ENCODE measurements at places on chromosomes 16 and 17.

DNA sequence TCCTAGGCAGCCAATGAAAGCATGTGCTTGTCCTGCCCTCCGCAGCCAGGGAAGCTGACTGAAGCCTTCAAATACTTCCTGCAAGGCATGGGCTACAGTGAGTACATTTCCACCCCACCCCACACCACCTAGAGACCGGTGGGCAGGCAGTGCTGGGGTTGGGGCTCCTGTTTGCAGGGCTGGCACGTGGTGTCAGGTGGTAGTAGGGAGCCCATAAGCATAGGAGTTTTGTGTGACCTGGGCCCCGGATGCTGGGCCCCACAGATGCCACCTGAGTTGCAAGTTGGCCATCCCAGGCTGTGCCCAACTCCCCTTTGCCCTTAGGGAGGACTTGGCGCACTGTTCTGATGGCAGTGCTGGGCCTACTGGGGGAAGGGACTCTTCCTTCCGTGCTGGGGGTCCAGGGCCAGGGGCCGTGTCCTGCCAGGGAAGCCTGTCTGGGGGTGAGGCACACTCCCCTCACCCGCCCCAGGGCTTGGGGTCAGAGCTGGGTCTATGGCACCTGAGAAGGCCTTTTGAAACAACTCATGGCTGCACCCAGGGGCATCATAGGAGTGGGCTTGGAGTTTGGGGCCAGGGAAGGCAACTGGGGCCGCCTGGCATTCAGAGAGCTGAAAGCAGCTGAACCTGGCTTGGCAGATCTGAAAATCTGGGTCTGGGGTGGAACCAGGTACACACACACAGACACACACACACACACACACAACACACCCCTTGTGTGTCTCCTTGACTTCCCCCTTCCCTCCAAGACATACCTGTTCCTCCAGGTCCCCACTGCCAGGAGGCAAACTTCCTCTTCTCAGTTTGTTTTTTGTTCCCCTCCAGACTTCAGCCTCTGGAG, 5.8 kb upstream of the SETD6 start:
- no peak for DNase-seq

DNA sequence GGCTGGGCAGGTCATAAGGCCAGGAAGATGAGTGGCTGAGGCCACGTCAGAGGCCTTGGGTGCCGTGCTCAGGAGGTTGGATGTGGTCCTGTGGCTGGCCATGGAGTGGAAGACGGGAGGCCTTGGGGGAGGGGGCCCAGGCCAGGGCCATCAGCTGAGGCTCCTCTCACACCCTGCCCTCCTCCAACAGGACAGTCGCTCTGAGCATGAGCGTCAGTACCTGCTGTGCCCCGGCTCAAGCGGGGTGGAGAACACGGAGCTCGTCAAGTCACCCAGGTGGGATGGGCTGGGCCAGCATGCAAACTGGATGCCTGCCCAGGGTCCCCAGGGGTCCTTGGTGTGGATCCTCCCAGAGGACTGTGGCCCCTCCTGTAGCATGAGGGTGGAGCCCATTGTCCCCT, 19.2 kb downstream of the POLR3E start:
- no peak for DNase-seq

DNA sequence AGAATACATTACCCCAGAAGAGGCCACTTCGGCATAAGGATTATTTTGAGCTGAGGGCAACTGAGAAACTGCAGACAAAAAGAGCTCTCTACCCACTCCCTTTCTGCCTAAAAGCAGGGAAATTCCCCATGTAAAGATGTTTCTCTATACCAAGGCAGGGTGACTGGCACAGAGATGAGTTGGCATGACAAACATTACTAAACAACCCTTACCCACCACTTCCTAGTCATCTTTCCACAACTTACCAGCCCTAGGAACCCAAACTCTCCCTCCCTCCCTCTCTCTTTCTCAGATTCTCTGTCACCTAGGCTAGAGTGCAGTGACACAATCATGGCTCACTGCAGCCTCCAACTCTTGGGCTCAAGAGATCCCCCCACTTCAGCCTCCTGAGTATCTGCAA, 68.6 kb downstream of the EMP2 start:
- DNase-seq: no peak

DNA sequence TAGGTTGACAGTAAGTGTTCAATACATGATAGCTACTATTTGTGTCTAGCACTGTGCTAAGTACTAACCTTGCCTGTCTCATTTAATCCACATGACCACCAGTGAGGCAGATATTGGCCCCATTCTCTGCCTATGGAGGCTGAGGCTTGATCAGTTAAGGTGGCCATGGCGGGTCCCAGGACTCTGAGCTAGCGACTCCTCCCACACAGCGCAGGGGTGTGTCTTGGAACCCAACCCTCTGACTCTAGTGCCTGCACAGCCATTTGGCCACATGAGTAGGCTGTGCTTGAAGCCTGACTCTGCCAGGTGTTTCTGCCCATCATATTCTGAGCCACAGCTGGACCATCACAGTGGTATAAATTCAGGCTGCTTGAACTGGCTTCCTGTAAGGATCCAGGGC, 6.4 kb downstream of the NHERF1 start:
- DNase-seq: no peak

GRCh38 chr17:9648521-9649110, 3.3 kb downstream of the USP43 start:
- DNase-seq: no peak

- DNase-seq: no peak
These were observed 7.2 kb upstream of the CCL8 start for GRCh38 chr17:34312080-34312479.

GRCh38 chr17:35448899-35449227, 297 bp upstream of the SLFN13 start:
- no peak for DNase-seq

DNA sequence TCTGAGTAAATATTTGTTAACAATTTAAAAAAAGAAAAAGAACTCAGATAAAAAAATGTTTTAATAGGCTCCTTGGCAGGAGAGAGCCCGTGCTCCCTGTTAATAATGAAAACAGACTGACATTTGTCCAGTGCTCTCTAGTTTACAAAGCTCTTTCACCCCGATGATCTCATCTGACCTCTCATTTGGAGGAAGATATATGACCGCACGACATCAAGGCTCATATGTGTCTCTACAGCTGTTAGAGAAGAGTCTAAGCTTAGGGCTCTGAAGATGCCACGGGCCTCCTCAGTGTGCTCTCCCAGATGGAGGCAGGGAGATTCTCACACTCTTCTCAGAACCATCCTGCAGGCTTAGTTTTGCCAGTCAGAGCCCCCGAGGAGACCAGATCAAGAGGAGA, 280.8 kb upstream of the IRX5 start:
- DNase-seq: no peak

DNA sequence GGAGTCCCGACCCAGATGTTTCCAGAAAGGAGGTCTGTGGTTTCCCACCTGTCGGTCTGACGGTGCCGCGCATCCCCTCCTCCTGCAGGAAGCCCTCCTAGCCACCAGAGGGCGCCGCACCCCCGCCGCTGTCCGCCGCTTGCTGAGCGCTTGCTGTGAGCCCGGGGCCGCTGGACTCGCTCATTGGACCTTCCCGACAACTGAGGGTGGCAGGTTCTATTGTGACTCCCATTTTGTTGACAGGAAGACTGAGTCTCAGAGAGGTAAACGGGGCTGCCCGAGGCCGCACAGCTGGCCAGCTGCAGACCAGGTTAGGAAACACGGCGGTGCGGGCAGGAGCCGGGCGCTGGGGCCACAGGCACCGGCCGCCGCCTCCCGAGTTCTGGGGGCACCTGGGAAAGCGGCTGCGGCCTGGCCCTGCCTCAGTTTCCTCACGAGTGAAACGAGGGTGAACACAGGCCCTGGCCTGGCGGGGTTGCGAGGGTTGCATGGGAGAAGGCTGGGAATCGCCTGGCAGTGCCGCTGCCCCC, 191.1 kb upstream of the CIBAR2 start:
- peak; percentile 46 for DNase-seq

- peak; percentile 60 for DNase-seq
These were observed at the start of gene HOXB9 for GRCh38 chr17:48626245-48627117. Gene HOXB9 (minus strand): TSS chr17:48626358. CDS start chr17:48626269, 89 bp downstream.

- no peak for DNase-seq
These were observed 50.5 kb upstream of the MTMR4 start for GRCh38 chr17:58564971-58565370.

GRCh38 chr17:77476931-77477805, 336.4 kb downstream of the SEC14L1 start:
- DNase-seq: no peak

- no peak for DNase-seq
These were observed 337.4 kb upstream of the HSBP1 start for GRCh38 chr16:83470416-83470815.

DNA sequence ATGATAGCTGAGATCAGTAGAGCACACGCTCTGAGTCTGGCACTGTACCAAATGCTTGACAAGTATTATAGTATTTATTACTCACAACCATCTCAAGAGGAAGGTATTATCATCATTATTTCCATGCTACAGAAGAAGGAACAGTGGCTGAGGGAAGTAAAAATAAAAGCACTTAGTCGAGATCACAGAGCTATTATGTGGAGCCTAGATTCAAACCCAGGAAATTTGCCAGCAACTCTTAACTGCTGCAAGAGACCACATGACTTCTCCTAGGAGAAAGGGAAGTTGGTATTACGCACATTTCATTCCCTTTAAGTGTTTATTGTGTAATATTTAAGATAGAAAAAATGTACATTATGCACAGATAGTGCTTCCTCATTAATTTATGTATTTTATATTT, 1.0 kb upstream of the RHOT1 start:
- DNase-seq: peak; percentile 66

GRCh38 chr16:49696414-49697101, 159.4 kb downstream of the ZNF423 start:
- DNase-seq: no peak
